ENCODE measurements at places on chromosomes 1 and 21.
A peak's percentile ranks its signal among the peaks of the same experiment; 100 is the strongest.

- DNase-seq = no peak
Measured at GRCh38 chr1:225772848-225773247, 4.8 kb upstream of the SRP9 start.

DNA sequence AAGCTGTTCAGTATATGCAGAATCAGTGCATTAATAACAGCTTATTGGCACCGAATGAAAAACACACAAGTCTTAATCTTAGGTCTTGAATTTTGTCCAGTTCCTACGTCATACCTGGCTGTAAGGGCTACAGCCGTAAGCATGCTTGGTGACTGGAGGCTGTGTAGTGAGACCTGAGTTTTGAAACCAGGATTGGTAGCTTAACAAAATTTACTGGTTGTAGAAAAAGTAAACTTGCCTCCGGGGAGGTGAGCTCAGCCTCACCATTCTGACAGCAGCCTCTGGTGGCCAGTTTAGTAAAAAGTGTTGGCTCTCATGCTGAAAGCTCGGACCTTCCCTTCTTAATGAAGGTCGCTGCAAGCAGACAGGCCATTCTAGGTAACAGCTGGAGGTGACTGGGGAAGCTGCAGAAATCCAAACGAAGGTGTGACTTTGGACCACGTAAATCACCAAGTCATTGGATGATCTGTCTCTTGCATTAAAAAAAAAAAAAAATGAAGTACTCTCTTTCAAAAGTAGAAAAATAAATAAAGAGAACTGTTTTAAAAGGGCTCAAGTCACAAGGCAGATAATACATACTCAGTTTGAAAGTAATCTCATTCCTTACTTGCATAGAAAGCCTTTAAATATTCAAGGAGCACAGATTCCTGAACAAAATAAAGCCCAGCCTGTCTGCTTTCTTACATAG, 48.9 kb downstream of the HLCS start:
- no peak for DNase-seq

DNA sequence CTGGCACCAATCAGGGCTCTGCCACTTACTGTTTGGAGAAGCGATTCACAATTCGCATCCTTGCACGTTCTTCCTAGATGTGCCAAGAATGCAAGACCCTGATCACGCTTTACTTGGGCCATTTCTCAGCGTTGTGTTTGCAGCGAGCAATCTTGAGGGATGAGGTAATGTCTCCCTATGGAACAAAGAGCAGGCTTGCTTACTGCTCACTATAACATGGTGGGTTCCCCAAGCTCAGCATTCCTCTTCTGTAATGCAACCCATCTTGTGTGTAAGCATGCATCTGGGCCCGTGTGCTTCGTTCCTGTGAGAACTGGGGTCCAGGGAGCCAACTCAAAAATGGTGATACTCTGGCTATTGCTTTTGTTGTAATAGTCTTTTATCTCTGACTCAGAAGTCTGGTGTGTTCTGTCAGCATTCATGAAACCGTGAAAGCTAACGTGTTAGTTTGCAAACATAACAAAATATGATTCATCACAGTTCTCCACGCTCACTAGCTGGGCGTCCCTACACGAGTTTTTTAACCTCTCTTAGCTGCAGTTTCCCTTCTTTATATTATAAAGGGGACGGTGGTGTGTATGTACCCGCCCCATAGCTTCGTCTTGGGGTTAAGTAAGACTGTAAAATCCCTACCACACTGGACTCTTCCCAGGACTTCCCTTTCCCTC, 33.3 kb downstream of the DNTTIP2 start:
- no peak for DNase-seq

- DNase-seq = no peak
Measured at GRCh38 chr1:115753361-115753760, 15.2 kb downstream of the CASQ2 start.

DNA sequence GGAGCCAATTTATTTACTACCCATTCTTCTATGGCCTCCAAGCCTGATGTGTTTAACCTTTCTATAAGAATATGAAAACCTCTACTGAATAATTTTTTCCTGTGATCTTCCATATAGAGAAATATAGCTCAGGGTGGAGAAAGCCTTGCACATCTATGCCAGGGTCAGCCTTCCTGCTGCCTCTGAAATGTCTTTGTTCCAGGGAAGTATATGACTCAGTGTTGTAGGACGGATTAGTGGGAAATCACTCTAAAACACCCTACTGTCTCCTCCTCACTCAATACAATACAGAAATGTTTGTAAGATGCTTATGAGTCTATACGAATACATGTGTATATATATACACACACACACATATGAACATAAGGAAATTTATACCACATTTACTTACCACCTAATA, 1044.9 kb downstream of the BRINP3 start:
- DNase-seq = no peak

DNA sequence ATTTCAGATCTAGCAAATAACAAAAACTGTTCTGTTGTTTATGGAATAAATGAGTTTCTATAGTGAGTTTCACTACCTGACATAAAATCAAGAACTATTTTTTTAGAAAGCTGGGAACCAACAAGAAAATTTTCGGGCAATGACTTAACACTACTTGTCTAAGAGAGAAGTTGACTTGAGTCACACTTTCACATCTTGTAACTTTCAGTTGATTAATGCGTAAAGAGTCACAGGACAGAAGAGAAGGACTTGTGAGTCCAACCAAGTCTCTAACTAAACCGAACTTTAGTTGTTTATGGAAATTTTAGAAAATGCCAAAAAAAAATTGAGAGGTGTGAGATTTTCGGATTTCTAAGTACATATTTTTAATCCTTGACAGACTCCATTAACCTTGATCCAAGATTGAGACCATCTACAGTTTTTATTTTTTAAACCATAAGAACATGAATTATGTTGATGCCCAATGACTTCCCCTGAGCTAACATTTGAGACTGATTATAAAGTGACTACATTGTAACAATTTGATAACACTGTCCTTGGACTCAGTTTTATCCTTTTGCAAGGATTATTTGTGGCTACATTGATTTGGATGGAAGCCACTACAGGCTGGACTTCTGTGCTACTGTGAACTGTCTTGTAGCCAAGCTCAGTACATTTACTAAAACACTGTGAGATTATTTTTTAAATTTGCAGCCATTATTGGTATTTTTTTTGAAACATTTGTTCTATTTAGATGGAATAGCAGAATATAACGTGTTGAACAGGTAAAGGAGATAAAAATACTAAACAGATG, 284.0 kb downstream of the PTPRC start:
- peak; percentile 52 for DNase-seq

GRCh38 chr1:44210595-44210994, 2.7 kb upstream of the DMAP1 start:
- DNase-seq = no peak

DNA sequence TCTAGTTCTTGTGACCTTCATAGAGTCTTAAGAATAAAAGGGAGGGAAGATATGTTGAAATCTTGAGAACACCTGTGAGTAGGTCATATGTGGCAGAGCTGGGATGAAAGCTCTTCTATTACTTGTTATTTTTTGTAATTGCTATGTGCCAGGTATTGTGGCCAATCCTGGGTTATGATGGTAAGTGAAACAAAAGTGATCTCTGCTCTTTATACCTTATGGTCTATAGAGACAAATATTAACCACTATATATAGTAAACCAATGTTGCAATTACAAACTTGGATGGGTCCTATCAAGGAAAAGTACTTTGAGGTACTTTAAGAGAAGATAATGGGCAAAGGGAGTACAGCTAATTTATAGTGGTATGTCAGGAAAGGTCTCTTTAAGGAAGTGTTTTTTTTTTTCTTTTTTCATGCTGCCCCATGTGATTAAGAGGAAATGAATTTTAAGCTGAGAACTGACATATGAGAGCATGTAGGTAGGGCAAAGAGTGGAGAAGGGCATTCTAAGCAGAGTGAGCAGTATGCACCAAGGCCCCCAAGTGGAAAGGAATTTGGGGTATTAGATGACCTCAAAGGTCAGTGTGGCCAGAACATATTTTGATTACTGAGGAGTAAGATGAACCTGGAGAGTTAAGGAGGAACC, 43.3 kb downstream of the POU2F1 start:
- peak; percentile 56 for DNase-seq

- DNase-seq = no peak
Measured at GRCh38 chr1:57017200-57017599, 51.4 kb upstream of the C8B start.

DNA sequence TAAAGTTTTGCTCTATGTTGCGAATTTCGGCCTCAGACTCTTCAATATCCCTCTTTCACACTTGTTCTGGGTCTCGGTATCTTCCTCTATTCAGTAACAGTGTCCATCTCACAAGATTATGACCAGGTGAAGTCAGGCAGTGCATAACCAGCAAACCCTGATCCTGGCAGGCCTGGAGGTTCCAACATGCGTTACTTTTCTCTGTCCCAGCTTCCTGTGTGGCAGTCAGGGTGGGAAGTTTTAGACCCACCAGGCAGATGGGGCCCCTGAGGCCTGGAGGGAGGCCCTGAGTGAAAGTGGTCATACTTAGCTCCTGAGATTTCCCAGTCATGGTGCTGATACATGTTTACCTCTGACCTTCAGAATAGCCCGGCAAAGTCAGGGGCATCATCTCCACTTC, 5.1 kb downstream of the TMEM61 start:
- no peak for DNase-seq

DNA sequence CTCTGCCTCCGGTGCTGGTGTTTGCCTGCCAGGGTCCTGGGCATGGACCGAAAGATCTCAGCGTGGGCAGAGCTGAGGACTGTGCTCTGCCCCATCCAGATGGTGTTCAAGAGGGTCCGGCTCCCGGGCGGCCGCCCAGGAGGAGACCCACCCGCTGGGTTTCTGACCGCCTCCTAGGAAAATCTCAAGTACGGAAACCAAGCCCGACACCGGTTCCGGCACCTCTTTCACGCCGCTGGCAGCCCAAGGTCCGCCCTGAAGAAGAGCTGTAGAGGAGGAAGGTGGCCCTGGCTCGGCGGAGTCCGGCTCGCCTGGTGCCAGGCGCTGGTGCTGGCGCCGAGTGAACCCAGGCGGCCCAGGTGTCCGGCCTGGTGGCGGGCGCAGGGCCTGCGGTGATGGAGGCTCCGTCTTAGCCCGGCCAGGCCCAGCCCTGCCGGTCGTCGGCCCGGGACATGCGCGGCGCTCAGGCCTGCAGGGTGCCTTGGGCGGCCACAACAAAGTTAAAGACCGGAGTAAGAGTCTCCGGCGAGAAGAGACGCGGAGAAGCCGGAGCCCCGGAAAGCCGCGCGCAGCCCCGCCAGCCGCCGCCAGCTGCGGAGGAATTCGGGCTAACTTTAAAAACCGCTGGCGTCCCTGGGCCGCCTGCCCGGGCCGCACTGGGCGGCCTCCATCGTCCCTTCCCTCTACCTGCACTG, 1.5 kb downstream of the GRIK3 start:
- DNase-seq = no peak

- DNase-seq = peak; percentile 72
Measured at GRCh38 chr1:52927212-52928014, at the start of gene SCP2. Gene SCP2, plus strand, starts transcription at chr1:52927276. Its CDS starts 121 bp downstream, at chr1:52927397.

- DNase-seq = no peak
Measured at GRCh38 chr1:171334024-171334640, 20.1 kb downstream of the FMO4 start.

- DNase-seq = peak; percentile 67
Measured at GRCh38 chr21:33403786-33404585, 773 bp downstream of the IFNGR2 start.

- DNase-seq = peak; percentile 28
Measured at GRCh38 chr1:21384620-21385019, 55.3 kb upstream of the NBPF3 start.

DNA sequence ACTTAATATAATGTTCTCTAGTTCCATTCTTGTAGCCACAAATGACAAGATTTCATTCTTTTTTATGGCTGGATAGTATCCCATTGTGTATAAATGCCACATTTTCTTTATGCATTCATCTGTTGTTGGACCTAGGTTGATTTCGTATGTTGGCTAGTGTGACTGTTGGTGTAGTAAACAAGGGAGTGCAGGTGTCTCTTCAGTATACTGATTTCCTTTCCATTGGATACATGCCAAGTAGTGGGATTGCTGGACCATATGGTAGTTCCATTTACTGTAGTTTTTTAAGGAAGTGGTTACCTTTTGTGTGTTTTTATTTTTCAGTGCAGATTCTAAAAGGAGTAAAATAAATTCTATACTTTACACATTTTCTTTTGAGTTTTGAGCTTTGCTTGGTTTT, 5.7 kb downstream of the PARK7 start:
- DNase-seq = no peak

DNA sequence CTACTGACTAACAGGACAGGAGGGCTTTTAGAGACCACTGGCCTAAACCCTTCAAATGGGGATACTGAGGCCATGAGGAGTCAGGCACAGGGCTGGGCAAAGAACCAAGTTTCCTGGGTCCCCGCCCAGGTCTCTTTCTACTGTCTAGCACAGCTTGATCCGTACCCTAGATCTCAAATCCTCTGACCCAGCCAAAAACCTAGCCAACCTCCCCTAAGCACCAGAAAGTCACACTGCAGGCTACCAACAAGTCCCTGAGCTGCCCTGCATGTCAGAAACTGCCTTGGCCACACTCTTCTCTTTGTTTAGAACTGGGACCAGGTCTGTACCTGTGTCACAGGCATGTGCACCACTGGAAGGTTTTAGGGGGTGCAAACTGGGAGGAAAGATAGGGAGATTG, 33.6 kb downstream of the AHDC1 start:
- no peak for DNase-seq

- DNase-seq = no peak
Measured at GRCh38 chr21:34935452-34935851, 113.7 kb downstream of the RUNX1 start.

DNA sequence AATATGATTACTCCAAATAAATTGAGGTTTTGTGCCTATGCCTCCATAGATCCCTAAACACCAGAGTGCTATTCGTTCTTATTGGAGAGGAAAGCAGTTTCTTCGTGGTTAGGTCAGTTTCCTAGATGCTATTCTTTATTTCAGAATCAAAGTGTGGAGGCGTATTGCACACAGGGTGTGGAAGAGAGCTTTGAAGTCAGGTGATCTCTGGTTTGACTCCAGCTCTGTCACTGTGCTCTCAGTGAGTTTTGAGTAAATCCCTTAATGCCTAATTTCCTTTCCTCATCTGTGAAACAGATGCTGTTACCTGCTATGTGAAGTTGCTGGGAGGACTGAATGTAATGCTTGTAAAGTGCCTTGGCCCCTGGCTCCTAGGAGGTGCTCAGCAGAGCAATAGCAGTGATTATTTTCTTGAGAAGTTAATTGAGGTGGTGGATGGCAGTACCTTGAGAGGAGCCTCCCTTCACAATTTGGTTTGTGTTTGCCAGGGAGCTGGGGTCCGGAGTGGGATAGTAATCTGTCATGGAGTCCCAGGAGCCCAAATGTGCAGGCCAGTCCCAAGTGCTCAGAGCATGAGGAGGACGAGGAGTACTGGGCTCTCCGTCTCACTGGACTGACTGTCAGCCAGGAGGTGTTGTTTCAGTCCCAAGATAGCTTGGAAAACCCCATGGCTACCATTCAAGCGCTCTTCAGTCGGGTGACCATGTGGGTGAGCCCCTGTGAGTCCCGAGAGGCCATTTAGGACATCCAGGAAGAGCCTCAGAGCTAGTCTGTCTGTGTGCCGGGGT, 14.9 kb downstream of the NTPCR start:
- DNase-seq = no peak

GRCh38 chr1:236396665-236397043, 2.6 kb downstream of the EDARADD start:
- no peak for DNase-seq

GRCh38 chr1:220327106-220327505, 54.9 kb upstream of the RAB3GAP2 start:
- no peak for DNase-seq

Measured in B cell (primary cell).